ENCODE measurements at places on chromosomes 12 and 14.

DNA sequence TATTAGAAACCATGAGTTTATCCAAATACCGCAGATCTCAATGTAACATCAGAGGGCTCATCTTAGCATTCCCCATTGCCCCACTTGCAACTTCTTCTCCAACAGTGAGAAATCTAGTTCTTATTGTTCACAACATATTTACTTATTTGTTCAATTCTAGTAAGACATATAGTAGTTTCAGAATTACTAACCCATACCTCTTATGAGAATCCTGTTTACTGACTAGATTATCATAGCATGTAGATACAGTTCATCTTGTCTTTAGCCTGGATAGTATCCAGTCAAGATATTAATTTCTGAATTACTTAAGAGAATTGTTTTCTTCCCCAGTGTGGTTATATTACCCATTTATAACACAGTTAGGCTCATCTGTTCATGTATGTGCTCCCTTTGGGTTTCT, 80.6 kb downstream of the NIN start:
- no peak for DNase-seq

- no peak for DNase-seq
Observed at GRCh38 chr12:131287015-131287937, 333.6 kb downstream of the ADGRD1 start.

DNA sequence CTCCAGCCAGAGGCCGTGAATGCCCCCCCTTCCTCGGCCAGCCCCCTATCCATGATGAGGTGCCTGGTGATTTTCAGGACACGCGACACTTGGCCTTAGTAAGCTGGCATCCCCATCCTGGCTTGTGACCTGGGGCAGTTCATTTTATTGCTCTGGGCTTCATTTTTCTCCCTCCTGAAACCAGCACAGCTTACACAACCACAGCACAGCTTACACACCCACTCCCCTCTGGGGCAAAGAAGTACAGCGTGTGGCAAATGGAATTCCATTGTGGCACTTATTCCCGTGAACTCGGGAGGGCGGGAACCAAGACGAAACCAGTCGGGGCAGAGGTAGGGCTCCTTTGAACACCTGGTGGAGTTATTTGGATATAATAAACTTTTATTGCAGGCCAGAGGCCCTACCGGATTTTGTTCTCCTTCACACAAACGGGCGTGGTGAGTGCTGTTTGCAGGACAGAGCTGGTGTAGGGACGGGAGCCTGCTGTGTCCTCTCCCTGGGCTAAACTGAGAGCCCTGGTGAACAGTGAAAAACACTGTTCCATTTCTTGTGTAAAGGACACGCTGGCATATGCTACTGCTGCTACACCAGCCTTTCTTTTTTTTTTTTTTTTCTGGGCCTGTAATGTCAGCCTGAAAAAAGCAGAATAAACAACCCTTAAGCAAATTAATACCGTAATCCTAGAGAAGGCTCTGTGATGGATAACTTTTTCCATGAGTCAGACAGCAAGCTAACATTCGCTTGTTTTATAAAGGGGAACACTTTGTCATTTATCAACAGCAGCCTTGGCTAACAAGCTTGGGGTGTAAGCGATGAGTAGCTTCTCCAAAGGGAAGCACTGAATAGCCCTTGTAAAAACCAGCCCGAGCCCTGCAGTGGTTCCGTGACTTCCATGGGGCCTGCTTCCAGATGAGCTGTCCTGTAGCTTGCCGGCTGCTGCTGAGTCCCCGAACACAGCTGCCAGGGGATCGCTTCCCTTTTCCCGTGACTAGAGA, 29.3 kb downstream of the CD9 start:
- no peak for DNase-seq

DNA sequence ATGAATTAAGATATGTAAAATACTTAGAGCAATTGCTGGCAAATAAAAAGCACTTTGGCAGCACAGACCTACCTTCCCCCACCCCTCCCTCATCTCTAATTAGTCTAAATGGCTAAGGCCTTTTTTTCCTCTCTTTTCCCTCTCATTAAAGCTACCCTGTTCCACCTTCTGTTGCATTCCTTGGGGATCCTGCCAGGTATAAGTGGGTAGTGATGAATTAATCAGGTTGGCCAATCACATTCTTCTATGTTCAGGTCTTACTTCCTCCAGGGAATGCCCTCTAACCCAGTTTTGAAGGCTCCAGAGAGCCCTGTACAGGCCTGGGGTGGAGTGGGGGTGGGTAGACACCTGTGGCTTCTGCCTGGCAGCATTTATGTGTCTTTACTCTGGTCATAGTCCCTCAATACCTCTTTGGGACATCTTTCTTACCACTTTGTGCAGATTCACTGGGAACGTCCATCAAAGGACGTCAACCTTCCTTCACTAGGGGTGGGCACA, 28.4 kb downstream of the HSPB8 start:
- DNase-seq: no peak

DNA sequence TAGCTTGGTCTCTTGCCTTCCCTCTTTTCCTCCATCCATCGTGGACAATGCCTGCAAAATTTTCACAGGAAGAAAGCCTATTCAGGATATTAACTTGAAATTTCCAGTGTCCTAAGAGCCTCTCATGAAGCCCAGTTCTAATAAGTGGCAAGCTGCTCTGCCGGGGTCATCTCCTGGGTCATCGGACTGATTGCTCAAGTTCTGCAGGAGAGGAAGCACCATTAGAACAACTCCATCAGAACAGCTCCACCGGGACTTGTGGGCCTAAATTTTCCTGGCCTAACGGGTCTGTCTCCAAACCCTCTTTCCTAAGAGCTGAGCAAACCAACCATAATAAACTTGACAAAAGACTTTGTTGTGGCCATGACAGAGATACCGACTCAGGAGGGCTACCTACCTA, 13.9 kb downstream of the ERG28 start:
- DNase-seq: no peak

DNA sequence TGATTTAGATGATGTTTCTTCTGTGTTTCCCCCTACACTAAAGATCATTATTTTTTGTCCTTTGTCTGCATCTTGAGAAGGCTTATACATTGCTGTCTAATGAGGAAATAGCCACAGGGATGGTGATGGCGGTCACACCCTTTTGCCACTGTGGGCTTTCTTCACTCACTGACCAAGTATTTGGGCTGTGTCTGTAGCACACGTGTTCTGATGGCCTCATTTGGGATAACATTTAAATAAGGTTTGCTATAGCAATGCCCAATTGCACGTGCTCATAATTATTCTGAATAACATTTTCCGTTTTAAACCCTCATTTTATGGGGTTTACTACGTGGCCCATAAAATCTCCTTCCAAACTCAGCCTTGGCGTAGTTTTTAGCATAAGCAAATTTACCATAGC, 230.3 kb upstream of the PRICKLE1 start:
- no peak for DNase-seq

- DNase-seq: no peak
Observed at GRCh38 chr12:11654338-11654737, 4.9 kb downstream of the ETV6 start.

- no peak for DNase-seq
Observed at GRCh38 chr12:93994721-93995120, 153.7 kb upstream of the PLXNC1 start.

GRCh38 chr12:120640861-120641833, 721 bp downstream of the CABP1 start:
- DNase-seq: peak; percentile 69

- DNase-seq: no peak
Observed at GRCh38 chr12:4852308-4852707, 57.4 kb upstream of the KCNA1 start.

Data from Caki2 (cell line).